ENCODE measurements at places on chromosomes 12 and 14.

DNA sequence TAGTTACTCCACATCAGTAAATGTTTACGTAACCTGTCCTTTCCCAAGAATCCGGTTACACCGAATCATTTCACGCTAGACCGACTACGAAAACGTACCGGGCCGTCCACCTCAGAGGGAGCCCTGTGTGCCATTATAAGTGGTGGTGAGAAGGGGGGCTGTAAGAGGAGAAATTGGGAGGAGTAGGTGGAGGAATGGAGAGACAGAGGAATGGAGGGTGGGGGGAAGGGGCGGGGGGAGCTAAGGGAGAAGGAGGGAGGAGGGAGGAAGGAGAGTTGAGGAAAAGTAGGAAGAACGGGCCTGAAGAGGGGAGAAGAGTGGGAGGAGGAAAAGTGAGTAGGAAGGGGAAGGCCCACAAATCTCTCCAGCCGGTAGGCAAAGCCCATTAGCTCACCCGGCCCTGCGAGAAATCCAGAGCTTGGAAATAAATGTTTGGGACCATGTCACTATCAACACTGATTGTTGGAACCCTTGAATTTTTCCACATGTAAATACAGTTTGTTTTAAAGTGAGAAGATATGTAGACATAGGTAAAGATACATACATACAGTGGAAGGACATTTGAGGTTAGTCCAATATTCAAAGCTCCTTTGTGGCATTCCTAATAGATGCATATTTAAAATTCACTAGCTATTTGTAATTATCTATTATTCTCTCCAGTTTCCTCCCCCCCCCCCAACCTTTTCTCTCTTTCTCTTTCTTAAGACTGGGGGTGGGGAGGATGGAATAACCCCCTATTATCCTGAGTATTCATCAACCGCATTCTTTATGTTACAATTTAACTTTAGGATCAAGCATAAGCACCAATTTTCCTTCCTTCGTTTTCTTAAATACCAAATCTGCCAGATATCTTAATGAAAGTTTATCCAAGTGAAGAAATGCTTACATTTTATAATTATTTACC, 2.1 kb upstream of the FOXG1 start:
- no peak for DNase-seq

- DNase-seq, result no peak
Observed at GRCh38 chr12:104630230-104630670, 173.5 kb downstream of the CHST11 start.

DNA sequence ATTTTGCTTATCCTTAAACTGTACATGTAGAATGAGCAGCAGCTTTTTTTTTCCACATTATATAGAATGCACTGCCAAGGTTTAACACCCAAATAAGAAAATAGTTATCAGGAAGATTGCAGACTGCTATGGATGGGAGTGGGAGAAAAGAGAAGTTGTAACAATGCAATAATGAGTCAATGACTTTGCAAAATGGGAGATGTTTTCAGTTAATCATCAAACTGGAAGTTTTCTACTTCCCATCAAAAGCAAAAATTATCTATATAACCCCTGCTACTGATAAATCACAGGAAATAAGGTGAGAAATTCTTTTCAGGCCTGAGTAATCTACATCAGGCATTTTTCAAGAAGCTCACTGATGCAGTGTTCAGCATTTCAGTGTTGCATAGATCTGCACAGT, 309.1 kb downstream of the GXYLT1 start:
- DNase-seq, result no peak

DNA sequence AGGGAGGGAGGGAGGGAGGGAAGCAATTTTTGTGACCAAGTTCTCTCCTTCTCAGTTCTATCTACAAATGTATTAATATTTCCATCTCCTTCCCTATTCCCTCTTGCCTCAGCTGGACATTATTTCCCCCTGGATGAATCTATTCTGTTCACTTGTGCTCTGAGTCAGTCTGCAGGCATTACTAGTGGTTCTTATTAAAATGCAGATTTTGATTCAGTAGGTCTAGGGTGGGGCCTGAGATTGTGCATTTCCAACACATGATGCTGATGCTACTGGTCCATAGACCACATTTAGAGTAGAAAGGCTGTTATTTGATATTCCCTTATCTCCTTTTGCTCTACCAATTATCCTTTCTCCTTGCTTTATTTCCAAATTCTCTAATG, 40.1 kb upstream of the YAF2 start:
- DNase-seq, result no peak

GRCh38 chr12:57092876-57093414, 4.0 kb downstream of the NAB2 start:
- DNase-seq, result no peak

- DNase-seq, result no peak
Observed at GRCh38 chr14:92995620-92996019, 72.7 kb downstream of the CHGA start.

DNA sequence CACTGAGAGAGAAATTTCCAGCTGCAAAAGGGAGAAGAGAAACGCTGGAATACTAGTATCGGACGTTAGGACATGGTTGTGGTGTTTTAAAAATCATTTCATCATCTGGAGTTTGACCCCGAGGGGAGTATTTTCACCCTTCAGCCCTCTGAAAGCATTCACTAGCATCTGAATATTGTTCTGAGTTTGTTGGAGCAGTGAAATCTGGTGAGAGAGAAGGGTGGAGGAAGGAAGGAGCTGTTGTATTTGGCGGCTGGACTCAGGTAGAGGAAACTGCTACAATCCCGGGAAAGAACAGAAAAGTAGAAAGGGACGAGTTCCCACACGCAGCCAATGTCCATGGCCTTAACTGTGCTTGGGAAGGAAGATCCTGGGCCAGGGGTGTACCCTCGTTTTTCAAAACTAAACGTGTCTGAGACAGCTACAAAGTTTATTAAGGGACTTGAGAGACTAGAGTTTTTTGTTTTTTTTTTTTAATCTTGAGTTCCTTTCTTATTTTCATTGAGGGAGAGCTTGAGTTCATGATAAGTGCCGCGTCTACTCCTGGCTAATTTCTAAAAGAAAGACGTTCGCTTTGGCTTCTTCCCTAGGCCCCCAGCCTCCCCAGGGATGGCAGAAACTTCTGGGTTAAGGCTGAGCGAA, 896 bp upstream of the CDKN1B start:
- DNase-seq, result no peak

- DNase-seq, result no peak
Observed at GRCh38 chr12:65209655-65210043, 40.3 kb downstream of the LEMD3 start.

DNA sequence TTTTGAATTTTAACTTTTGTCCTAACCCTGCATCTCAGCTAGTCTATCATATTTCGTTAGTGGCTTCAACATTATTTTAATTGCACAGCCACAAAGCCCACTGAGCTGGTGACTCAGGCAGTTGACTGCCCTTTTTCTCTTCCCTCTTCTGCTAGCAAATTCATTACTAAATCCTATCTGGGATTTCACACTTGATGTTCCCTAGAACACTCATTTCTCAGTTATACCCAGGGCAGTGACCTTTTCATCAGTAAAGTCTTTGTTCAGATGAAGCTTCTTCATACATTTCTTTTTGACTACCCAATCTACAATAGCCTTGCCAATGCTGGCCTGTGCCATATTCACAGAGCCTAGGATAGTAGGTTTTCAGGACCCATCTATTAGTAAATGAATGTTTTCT, 107.0 kb downstream of the ATXN7L3B start:
- DNase-seq, result no peak

GRCh38 chr14:39673270-39673711, 241.1 kb upstream of the FBXO33 start:
- no peak for DNase-seq

DNA sequence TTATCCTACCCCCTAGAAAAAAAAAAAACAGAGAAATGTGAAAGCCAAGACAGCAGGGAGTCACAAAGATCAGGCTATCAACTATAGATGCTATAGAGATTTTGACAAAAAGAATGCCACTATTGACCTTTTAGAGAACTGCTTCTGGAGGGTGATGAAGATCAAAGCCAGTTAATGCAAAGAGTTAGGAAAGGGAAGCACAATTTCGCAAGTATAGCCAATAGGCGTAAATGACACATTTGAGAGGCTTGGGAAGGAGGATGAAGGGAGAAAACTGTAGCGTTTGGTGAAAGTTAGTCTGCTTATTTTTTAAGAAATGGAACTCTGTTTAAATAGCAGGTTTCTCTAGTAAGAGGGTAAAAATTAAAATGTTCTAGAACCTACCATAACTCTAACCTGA, 190.7 kb downstream of the DUSP6 start:
- DNase-seq, result no peak

DNA sequence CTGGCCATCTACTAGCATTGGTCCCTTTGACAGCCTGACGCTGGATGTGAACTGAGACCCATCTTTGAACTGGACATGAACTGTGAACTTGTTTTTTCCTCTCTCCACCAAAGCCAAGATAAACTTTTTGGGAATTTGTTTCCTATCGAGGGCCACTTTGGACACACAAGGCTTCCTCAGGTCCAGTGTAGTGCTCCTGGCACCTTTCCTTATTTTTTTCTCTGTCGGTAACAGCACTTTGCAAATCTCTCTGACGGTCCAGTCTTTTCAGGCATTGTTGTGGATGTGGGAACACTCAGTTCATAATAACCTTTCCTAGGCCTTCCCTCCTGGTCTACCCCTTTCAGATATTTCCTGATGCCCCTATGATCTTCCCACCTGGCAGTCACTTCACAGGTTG, 5.0 kb downstream of the KCNA1 start:
- no peak for DNase-seq
